ENCODE measurements at places on chromosomes 6 and 20.

DNA sequence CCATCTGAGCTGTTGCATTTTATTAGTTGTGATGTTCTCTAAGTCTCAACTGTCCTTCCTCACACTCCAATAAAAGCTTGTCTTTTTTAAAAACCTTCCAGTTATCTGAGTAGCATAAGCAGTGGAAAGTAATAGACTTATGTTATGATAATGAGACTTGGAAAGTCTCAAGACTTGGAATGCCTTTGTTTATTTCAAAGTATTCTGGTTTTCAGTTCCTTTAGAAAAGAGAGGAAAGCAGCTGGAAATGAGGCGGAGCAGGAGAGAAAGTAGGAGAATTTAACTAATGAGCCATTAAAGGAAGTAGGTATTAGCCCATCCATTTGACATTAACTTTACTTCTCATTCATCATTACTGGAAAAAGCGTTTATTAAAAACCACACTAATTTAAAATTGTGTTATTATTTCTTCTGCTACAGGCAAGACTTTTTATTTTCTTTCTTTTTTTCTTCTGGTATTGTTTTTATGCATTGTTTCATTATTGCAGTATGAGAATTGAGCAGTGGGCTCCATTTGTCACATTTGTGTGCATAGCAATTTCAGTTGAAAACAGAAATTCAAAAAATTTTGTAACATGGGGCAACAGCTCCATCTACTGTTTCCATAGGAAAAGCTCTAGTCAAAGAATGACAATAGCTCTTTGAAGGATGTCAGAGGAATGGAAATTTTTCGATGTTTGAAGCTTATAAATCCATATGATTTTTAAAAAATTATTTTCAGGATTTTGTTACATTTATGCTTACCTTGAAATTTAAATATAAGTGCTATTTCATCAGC, 194.8 kb downstream of the COL9A1 start:
- no peak for DNase-seq

GRCh38 chr6:135633573-135633972, 136.0 kb upstream of the AHI1 start:
- DNase-seq: no peak

GRCh38 chr6:167825332-167826229, 1.1 kb upstream of the AFDN start:
- no peak for DNase-seq

DNA sequence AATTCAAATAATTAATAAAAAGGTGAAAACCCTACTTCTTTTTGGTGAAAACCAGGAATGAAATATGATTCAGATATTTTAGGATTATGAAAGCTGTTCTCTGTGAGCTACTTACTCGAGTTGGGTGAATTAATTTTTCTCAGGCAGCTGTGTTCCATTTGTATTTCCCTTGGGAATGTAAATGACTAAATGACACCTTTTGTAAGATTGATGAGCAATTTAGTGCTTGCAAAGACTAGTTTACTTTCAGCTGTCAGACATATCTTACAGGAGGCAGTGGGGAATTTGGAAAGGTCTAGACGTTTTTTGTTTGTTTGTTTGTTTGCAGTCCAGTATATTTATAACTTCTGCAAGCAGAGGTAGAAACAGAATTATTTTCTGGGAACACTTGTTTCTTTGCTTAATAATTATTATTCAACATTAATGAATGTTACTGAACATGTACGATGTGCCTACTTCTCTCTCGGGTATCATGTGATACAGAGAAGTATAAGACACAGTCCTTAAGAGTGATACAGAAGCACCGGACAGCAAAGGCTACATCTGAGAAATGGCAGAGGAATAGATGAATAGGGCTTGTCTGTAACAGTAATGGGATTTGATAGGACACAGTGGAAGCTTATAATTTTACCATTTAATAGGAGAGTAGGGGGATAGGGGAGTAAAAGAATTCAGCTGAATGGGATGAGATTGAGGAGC, 91.3 kb downstream of the AKAP7 start:
- DNase-seq: no peak

DNA sequence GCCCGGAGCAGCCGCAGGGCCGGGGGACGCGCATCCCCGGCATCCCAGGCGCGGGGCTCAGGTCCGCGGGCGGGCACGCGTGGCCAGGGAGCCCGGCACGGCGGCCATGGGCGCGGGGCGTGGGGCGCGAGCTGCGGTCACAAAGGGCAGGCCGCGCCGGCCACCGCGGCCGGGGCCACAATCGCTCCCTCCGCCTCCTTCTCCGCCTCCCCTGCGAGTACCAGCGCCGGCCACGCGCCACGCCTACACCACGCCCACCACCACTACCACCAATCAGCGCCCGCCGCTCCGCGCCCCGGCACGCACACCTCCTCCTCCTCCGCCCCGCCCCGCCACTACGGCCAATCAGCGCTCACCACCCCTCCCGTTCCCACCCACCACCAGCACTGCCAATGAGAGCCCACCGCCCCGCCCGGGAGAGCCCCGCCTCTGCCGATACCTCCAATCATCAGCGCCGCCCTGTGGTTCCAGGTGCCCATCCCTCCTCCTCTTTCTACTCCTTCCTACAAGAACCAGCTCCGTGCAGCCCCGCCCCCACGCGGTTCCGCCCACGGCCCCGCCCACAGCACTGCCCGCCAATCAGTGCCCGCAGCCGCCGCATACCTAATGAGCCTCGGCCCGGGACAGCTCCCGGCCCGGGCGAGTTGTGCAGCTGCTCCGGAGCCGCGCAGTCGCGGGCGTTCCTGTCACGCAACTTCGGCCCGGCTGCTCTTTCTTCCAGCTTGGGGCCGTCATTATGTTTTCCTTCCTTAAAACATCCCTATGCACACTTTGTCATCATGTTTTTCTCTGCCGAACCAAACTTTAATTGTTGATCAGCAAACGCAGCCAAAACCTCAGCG, at the start of gene RPS6KA2:
RPS6KA2 (minus strand) TSS at position 219 of the 842 bp plus-strand sequence. CDS start 232 bp downstream, outside the sequence.
- peak; percentile 99 for DNase-seq

DNA sequence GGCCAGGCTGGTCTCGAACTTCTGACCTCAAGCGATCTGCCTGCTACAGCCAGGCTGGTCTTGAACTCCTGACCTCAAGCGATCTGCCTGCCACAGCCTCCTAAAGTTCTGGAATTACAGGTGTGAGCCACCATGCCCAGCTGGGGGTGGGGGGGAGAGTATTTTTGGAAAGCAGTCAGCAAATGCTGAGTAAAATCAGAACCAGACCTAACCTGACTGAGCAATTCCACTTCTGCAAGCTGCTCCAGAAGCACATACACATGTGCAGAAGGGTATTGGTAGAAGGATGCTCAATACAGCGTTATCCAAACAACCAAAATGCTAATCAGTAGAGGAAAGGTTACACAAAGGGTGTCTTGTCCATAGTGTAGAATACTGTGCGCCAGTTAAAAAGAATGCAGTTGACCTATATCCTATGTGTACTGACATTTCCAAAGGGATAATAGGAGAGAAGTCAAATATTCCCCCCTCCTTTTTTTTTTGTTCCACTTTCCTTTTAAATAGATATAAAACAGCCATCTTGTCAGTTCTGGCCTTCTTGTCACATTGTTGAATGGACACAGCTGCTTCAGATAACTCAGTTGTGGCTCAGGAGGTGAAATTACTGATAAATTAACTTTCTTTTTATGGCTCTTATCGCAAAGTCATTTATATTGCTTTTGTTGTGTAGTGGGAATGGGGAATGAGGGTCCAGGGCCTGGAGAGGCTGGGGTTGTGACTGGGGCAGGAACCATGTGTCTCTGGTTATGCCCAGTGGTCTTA, 74.6 kb downstream of the DTD1 start:
- DNase-seq: no peak

GRCh38 chr6:136706430-136706829, 85.8 kb downstream of the MAP3K5 start:
- DNase-seq: no peak

DNA sequence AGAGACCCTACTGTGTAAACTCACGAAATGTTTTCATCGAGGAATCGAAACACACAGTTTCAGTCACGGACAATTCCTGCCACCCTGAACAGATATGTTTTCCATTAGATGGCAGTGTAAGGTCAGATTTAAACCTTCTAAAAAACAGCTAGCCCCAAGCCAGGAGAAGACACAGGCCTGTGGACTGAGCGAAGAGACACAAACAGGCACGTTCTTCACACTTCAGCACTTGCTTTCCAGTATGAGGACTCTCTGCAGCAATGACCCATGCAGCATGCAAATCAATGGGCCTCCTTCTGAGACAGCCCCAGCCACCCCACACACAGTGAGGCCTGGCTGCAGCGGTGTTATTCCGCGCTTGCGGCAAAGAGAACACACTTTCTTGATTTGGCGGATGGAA, 31.9 kb downstream of the HUS1B start:
- no peak for DNase-seq

- DNase-seq: peak; percentile 43
These were observed 3.3 kb downstream of the SIM1 start for GRCh38 chr6:100461278-100461916.

GRCh38 chr6:24517659-24518543, 23.1 kb downstream of the ALDH5A1 start:
- DNase-seq: no peak

DNA sequence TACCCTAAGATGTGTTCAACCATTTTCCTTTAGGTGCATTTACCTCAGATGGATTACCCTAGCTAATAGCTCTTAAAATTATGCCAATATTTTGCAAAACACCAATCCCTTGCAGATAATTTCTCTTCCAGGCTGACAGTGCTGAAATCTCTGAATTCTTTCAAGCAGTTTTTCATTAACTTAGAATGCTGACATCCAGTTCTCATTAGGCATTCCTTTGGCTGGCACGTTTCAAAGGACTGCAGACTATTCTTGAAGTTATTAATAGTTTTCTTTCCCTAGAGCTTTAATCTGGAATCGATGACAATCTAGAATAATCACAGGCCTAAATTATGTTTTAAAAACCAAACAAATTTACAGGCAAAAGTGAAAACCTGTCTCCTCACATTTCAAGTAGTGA, 68.3 kb downstream of the SMLR1 start:
- no peak for DNase-seq

DNA sequence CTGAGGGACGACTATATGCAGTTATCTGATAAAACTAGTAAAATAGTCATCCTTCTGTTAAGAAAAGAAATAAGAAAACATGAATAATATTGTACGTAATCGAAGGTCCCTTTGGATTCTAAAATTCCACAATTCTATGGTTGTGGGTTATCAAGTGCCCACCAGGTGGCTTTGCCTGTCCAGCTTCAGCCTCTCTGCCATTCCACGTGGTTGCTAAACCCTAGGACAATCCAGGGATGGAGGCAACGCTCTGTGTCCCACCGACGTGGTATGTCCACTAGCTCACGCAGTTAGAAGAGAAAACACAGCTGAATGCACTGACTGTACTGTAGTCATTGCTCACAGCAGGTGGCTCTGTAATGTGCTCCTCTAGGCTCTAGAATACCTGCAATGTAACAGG, 349.3 kb downstream of the FARS2 start:
- DNase-seq: no peak

- DNase-seq: no peak
These were observed 42.0 kb downstream of the RNF217 start for GRCh38 chr6:125004198-125004597.

DNA sequence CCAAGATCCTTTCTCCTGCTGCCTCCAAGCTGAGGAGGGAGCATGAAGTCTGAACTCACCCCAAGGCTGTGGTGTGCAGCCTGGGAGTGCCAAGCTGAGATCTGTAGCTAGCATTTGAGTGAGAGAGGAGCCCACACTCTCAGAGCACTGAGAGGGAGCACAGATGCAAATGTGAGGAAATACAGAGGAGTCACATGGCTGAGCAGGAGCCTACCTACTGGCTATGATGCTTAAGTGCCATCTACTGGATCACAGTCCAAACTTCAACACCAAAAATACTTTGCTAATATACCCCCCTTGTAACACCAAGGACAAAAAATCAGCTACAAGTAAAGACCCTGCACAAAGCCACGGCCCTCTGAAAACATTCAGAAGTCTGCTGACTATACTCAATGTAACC, 94.4 kb upstream of the IMPG1 start:
- DNase-seq: no peak

- no peak for DNase-seq
These were observed 106.9 kb downstream of the RNGTT start for GRCh38 chr6:88856566-88856965.

Data from NCI-H1417 treated with DMSO at 0.1 percent for 48 hours (cell line).